Natural killer cell (primary cell): ENCODE measurements at places on chromosomes 4 and X. TPM values are rescaled to one million over a fixed set of nuclear protein-coding genes. Genes with fewer than 3 reads are reported as not detected.

DNA sequence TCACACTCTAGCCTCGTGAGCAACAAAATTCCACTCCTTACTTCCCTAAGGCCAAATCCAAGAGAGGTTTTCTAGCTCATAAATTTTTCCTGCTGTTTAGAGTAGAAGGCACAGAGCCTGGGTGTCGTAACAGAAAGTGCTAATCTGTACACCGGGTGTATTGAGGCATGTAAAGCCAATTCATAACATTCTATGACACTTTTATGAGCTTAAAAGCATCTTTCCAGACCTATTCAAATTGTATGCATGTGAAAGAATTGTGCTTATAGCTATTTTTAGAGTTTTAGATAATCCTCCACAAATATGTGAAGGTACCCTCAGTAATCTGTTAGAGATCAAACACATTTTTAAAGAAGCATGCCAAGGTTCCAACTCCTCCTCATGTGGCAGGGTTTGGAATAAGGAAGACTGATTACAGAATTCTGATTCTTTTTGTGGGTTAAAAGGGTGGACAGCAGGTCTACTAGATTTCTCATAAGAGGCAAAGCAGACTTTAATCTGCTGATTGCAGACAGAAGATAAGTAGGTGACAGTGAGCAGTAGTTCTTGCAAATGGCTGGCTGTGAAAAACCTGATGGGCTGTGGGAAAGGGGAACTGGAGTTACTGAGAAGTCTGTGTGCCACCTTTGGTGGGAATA is 25.5 kb upstream of the LRCH2 start:
- DNase-seq: no peak

DNA sequence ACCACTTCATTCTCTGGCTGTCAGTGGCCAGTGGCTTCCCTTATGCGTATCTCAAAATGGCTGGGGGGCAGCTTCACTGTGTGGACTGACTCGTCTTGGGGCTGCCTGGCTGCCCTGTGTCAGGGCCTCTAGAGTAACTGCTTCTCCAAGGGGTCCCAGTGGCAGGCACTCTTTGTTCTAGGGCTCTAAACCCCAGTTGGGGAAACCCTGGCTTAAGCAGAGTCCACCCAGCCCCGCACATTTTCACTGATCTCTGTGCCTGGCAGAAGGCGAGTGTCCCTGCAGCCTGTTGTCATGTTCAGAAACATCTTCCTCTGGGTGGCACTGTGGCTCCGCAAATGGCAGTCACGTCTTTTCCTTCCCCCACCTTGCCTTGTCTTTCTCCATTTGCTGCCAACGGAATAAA is 59.7 kb downstream of the NBDY start:
- DNase-seq: no peak

GRCh38 chrX:110425222-110426154 is 66.8 kb downstream of the RTL9 start:
- DNase-seq: no peak

GRCh38 chrX:111071542-111072277 is 24.3 kb upstream of the PAK3 start:
- no peak for DNase-seq

DNA sequence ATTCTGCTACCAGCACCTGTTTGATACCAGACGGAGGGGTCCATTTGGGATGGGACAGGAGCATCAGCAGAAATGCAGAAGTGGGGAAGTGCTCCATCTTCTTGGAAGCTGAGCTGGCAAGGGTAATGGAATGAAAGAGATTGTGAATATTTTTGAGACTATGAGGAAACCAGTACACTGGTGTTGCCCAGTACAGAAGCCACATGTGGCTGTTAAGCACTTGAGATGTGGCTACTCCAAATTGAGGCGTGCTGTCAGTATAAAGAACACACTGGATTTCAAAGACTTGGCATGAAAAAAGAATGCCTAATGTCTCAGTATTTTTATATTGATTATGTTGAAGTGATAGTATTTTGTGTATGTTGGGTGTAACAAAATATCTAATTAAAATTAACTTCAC is 153.4 kb downstream of the PTTG2 start:
- no peak for DNase-seq

DNA sequence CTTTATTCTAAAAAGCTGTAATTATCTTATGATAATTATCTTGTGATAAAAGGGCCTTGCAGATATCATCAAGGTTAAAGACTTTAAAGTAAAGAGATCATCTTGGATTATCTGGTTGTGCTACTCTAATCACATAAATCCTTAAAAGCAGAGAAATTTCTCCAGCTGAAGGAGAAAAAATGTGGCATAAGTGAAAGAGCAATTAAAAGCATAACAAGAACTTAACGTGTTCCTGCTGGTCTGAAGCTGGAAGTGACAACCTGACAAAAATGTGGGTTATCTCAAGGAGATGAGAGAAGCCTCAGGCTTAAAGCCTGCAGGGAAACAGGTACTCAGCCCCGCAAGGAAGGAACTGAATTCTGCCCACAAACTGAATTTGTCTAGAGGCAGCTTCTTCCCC is 449.1 kb upstream of the NDST4 start:
- no peak for DNase-seq

DNA sequence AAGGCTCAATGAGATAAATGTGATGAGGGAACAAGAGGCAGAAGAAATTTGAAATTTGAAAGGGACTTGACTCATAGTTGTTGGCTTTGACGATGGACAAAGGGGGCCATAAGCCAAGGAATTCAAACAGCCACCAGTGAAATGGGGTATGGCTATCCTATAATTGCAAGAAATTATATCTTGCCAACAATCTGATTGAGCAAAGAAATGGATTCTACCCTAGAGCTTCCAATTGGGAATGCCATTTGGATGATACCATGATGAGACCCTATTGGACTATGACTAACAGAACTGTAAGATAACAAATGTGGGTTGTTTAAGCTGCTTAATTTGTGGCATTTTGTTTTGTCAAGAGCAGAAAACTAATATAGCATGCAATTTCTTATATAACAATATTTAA is 270.1 kb upstream of the ARSJ start:
- DNase-seq: no peak

DNA sequence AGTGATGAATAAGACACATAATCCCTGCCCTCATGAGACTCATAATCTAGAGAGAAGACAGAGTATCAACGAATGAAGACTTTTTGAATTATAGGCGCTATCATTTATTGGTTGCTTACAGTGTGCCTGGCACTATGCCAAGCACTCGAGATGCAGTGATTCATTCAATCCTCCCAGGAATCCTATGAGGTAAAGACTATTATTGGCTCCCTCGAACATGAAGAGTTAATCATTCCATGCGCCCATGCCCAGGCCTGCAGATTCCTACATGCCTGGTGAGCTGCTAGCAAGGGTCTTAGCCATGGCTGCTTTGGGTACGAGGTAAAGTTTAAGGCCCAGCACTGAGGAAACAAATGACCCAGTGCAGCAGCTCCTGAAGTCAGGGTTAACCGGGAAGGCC is 47.0 kb downstream of the TEX13B start:
- DNase-seq: no peak

The STK26 gene
- total RNA-seq: 81.0 TPM

The BCORL1 gene
- 9.9 TPM for total RNA-seq

The SLC26A1 gene
- total RNA-seq: 0.61 TPM
